ENCODE measurements at places on chromosomes 16 and 17.

GRCh38 chr16:63877401-63877800, 1244.5 kb downstream of the CDH11 start:
- no peaks in the 10 kb centered on the region for H3K27me3 ChIP-seq
- no peak for DNase-seq
- H3K4me1 ChIP-seq: no peaks in the 10 kb centered on the region
- H3K4me3 ChIP-seq: no peak overlapping the region
- no peak overlapping the region for H3K27ac ChIP-seq
- H3K36me3 ChIP-seq: no peaks in the 10 kb centered on the region

DNA sequence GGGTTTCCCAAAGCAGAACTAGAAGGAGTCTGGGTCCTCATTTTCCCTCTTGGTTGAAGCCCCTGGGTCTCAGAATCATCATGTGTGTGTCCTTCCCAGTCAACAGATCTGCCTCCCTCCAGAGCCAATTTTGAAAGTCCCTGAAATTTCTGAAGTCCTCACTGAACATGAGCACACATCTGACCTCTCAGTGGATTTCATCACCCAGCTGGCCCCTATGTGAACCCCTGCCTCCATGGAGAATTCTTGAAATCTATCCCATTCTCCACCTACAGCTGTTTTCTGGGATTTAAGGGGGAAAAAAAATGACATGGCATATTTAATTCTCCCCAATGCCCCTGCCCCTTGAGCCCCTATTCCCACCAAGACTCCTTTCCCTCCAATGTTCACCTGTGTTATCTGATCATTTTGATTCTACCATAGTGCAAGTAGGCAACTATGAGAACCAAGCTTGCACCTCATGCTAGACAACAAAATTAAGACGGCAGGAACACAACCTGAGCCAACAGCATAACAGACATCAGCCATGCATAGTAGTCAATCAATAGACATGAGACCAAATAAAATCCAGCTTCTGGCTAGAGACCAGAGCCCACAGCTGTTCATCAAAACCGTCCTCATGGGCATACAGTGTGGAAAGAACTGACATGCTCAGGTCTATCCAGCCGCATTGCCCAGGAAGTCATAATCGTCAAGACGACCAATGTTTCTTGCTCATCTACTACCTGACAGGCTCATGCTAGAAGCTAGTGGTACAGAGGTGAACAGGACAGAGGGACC, 14.9 kb downstream of the SOX9 start:
- no peaks in the 10 kb centered on the region for H3K36me3 ChIP-seq
- H3K27me3 ChIP-seq: no peaks in the 10 kb centered on the region
- DNase-seq: no peak

DNA sequence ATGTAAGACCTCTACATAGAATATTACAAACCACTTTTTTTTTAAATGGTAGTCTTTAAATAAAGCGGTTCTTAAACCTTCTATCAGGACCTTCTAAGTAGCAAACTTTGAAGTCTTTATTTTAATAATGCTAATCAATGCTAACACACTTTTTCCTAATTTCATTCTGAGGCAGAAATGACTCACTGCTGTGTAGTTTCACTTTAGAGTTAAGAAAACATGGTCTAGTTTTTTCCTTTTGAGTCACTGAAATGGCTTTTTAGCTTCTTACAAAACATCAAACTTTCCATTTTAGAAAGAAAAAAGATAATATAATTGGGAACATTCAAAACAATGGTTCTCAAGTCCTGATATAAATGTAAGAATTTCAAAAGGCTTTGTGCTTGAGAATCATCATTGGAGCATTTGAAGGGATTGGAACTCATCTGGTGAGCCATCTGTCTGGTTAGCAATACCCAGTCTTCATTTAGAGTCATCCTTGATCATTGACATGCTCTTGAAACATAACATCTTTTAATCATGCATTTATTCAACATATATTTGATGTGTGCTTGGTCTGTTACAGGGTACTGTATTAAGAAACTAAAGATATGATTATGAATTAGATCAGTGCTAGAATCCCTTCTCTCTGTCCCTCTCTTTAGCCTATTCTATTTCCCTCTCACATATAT, 258.3 kb upstream of the MON1B start:
- H3K4me3 ChIP-seq: no peak overlapping the region
- no peaks in the 10 kb centered on the region for H3K36me3 ChIP-seq
- H3K4me1 ChIP-seq: no peaks in the 10 kb centered on the region
- DNase-seq: no peak
- H3K27me3 ChIP-seq: no peaks in the 10 kb centered on the region
- H3K27ac ChIP-seq: no peak overlapping the region

DNA sequence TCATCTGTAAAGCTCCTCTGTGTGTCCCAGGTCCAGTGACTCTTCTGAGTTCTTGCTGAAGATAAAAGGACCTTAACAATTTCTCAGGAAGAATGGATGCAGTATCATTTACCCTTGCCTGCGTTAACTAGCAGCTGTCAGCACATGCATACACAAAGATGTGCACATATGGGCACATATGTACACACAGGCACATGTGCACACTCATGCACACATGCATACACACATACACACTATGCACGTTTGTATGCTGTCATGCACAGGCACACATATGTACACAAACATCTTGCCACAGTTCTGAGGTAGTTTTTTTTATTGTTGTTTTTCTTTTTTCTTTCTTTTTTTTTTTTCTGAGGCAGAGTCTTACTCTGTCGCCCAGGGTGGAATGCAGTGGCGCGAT, 24.9 kb downstream of the GP2 start:
- H3K36me3 ChIP-seq: no peaks in the 10 kb centered on the region
- H3K4me1 ChIP-seq: no peaks in the 10 kb centered on the region
- H3K4me3 ChIP-seq: no peak overlapping the region
- no peak for DNase-seq

All from ovary (tissue), 10 donors.